ENCODE measurements at places on chromosomes 2 and 18.
A peak's percentile ranks its signal among the peaks of the same experiment; 100 is the strongest.

- DNase-seq: no peak
These were observed 211.3 kb upstream of the HAAO start for GRCh38 chr2:43003702-43004101.

- DNase-seq: no peak
These were observed 762.0 kb upstream of the POU3F3 start for GRCh38 chr2:104091894-104092293.

DNA sequence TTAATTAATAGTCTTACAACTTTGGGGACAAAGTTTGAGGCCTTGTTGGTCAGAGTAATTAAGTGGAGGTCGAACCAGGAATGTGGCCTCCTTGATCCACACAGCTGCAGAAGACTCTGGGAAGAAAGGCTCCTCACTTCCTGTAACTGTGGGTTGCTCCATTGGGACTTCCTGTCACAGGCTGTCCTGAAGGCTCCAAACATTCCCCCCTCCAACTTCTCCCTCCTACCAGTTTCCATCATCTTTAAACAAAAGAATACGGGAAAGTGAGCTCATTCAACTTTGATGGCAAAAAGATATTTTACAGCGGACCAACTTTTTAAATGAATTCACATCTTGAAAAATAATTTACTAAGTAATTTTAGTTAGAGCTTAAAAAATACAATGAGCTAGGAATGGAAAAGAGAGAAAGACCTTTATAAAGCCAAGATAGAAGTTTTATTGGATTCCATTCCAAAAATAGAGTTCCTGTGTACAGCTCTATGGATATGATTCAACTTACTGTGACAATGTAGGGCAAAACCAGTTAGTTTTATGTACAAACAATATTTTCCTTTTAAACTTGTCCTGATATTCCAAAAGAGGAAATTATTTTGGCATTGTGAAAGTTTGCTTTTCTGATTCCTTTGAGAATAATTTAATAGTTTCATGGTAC is 212.0 kb upstream of the NABP1 start:
- DNase-seq: no peak

- DNase-seq: peak; percentile 75
These were observed 136.4 kb downstream of the SCG2 start for GRCh38 chr2:223465793-223466192.

- no peak for DNase-seq
These were observed 190.7 kb downstream of the CDCA7 start for GRCh38 chr2:173545364-173545763.

- no peak for DNase-seq
These were observed 81.4 kb upstream of the POMC start for GRCh38 chr2:25249785-25250184.

DNA sequence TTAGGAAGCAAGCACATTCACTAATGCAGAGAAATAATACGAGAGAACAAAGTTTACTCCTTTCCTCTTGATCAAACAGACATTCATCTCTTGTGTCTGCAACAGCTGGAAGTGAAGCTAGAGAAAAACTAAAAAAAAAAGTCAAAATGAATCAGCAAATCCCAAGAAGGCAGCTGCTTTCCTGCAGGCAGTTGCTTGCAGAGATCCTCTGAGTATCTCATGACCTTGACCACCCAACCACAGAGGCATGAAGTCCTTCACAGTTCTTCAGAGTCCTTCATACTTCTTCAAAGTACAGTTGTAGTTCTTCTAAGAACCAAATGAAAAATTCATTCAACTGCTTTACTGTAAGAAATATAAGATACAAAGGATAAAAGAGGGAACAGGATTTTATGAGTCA is 97.2 kb upstream of the ACVR1C start:
- peak; percentile 17 for DNase-seq

- DNase-seq: no peak
These were observed 187.1 kb downstream of the MYCN start for GRCh38 chr2:16127276-16127940.

- no peak for DNase-seq
These were observed 123.3 kb downstream of the CLIP4 start for GRCh38 chr2:29238497-29238896.

GRCh38 chr2:48414980-48415835 is 114.7 kb upstream of the STON1 start:
- no peak for DNase-seq

- no peak for DNase-seq
These were observed 10.4 kb upstream of the EN1 start for GRCh38 chr2:118857677-118858484.

DNA sequence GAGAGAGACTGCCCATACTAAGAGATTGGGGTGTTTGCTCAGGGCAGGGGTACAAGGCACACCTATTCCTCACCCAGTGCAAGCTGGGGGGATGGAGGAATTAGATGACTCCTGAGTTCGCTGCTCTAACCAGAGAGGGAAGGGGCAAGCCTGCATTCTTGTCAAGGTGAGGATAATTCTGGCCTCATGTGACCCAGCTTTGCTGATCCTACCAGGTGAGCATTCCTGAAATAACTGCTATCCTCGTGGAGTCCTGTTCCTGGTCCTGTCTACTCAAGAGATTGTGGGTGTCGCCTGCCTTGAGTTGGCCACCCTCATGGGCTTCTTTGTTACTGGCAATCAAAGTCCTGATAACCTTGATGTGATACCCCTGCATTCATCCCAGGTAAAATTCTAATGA is 206.0 kb downstream of the SPP2 start:
- DNase-seq: no peak

- DNase-seq: no peak
These were observed 71.5 kb downstream of the SFXN5 start for GRCh38 chr2:72999729-73000725.

DNA sequence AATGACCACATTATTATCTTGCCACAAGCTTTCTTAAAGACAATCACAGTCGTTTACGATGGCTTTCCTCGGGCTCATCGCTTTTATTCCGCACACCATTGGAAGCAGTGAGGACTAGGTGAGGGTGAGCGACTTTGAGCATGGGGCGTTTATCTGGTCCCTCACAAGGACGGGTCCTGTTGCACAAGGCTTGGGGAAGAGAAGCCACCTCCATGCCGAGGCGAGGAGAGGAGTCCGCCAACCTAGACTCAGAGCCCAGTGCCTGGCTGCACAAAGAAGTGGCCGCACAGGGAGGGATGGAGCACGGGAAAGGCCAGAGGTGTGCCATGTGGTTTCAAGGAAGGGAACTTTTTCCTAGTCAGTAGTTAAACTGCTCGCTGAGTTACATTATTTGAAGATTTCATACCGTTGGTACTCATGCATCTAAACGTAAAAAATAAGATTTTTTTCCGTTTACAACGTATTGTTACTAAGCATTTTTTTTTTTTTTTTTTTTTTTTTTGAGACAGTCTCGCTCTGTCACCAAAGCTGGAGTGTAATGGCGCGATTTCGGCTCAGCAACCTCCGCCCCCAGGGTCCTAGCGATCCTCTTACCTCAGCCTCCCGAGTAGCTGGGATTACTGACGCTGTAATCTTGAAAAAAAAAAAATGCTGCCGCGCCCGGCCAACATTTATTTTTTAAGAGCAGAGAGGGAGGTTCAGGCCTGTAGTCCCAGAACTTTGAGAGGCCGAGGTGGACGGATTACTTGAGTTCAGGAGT is 849 bp upstream of the CYP27C1 start:
- DNase-seq: no peak

GRCh38 chr2:225781991-225782390 is 382.5 kb downstream of the NYAP2 start:
- DNase-seq: no peak

DNA sequence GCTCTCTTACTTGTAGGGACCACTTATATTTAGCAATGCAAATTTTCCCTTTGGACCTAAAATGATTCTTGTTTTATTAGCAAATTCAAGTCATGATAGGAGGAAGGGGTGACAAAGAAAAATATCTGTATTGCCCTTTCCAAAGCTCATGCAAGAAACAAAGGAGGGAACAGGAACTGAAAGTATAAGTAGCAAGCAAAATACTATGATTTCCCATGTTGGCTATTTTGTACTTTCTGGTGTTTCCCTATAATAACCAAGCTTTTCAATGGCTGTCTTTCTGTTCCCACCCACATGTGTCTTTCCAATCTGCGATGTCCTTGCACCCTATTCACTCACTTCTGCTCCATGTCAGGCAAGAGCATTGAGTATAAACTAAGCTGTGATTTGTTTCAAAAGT is 279.7 kb downstream of the RNF144A start:
- DNase-seq: no peak

GRCh38 chr2:173692068-173692467 is 273.1 kb downstream of the SP3 start:
- DNase-seq: no peak

GRCh38 chr2:41313082-41313481 is 734.7 kb upstream of the PKDCC start:
- DNase-seq: no peak

GRCh38 chr2:98016908-98017670 is 21.3 kb upstream of the TMEM131 start:
- no peak for DNase-seq

GRCh38 chr2:178895872-178896271 is 88.6 kb upstream of the TTN start:
- DNase-seq: no peak

GRCh38 chr18:1968801-1969498 is 602.4 kb downstream of the METTL4 start:
- no peak for DNase-seq

- DNase-seq: no peak
These were observed 29.0 kb upstream of the EPAS1 start for GRCh38 chr2:46268196-46268595.

DNA sequence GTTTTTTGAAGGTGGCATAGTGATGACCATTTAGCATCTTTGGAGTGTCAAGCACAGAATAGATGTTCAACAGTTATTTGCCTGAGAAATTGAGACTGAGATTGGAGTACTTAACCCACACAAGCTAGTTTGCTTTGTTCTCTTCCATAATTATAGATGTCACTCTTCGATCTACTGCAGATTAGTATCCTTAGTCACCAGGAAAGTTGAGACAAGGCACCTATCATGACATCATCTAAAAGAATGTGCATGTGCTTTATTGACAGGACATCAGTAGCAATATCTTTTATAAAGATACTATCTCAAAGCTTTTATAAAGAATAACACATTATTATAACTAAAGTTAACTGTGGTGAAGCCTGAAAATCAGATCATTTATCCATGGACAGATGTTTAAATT is 6.4 kb downstream of the VRK2 start:
- DNase-seq: no peak

- DNase-seq: no peak
These were observed 72.7 kb downstream of the MAP2 start for GRCh38 chr2:209496586-209496982.

DNA sequence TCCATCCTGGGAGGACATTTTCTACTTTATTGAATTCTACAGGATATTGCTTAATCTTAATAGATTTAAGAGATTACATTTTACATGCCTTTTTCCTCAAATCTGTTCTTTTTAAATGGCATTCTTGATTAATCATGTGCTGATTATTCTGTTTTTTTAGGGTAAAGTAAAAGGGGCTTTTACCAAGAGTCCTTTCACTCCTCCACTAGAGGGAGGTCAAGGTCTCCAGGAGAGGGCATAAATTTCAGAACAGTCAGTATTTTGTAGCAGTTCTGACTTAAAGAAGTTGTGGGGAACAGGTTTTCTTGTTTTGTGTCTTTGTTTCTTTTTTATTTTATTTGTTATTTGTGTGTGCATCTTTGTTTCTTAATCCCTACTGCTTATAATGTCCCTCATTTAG is 25.4 kb downstream of the WDR75 start:
- DNase-seq: peak; percentile 18

DNA sequence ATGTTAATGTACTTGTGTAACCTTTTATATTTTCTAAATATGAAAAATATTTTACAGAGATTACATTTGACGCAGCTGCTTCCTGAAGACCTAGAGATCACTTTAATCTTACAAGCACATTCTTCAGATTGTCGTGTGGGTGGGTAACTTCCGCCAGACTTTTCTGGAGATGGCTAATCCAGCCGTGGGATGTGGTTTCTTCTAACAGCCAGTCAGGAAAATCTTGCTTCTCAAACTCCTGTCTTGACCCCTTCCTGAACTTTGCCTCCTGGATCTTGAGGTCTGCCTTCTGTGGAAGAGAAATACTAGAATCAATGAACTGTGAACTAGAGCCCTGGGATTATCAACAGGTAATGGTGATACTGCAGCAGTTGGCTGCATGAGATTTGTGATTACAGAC is 401.6 kb upstream of the TNP1 start:
- DNase-seq: no peak

DNA sequence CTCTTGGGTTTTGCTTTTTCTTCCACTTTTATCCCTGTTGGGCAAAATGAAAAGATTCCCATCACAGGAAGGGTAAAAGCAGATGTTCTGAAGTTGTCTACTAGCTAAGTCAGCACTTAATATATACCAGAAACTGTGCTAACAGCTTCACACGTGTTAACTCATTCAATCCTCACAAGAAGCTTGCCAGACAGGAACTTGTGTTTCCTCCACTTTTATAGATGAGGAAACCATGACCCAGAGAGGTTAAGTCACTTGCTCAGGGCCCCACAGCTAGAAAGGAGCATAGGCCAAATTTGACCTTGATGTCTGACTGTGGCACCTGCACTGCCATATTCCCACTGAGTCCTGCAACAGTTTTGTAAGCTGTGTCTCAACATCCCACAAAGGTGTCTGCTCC is 76.8 kb upstream of the EPC2 start:
- DNase-seq: no peak

DNA sequence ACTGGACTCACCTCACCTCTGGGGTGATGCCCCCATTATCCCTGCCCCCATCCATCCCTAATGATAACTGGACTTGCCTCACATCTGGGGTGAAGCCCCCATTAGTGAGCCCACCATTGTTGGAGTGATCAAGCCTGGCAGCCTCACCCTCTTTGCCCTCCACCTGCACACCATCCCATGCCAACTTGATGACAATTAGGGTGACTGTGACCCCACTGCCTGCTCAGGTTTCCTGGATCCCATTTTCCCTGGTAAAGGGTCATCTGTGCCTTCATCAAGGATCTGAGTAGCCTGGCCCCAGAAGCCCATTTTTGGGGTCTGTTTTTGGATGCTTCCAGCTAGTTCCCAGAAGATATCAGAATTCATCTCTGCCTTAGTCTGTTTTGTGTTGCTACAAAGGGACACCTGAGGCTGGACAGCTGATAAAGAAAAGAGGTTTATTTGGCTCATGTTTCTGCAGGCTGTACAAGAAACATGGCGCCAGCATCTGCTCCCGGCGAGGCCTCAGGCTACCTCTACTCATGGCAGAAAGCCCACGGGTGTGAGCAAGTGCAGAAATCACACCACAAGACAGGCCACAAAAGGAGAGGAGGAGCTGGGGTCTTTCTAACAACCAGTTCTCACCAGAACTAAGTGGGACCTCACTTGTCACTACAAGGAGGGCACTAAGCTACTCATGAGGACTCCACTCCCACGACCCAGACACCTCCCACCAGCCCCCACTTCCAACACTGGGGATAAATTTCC is 196.4 kb upstream of the TWIST2 start:
- DNase-seq: no peak

GRCh38 chr2:127661949-127662510 is 13.3 kb downstream of the LIMS2 start:
- DNase-seq: no peak

DNA sequence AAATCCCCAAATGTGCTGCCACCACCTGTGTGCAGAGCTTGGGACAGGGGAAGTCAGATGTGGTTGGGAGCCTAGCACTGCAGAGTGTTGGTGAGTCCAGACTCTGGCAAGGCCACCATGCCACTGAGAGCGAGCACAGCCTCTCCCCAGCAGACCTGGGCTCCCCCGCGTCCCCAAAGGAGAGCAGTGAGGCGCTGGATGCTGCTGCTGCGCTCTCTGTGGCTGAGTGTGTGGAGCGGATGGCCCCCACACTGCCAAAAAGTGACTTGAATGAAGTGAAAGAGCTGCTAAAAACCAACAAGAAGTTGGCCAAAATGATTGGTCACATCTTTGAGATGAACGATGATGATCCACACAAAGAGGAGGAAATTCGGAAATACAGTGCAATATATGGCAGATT is 10.7 kb downstream of the NAB1 start:
- no peak for DNase-seq

Measured in smooth muscle cell of the brain vasculature (primary cell).